ENCODE measurements at places on chromosomes 5 and 9. TPM values are rescaled to one million over a fixed set of nuclear protein-coding genes. Genes with fewer than 3 reads are reported as not detected.

FOXD4 gene
- total RNA-seq: 0.43 TPM

PPP3R2 gene
- total RNA-seq: not detected

GRXCR2 gene
- not detected for total RNA-seq

DELE1 gene
- total RNA-seq: 34.1 TPM

PCDHGC4 gene
- 2.6 TPM for total RNA-seq

COL23A1 gene
- total RNA-seq: not detected

ZBTB6 gene
- 20.3 TPM for total RNA-seq

GFI1B gene
- total RNA-seq: 0.32 TPM

ANKDD1B gene
- 0.32 TPM for total RNA-seq

SEMA5A gene
- 74.7 TPM for total RNA-seq

ENTPD8 gene
- not detected for total RNA-seq

SHISAL2B gene
- total RNA-seq: not detected

SLC6A3 gene
- total RNA-seq: not detected

LTC4S gene
- not detected for total RNA-seq
